ENCODE measurements at places on chromosomes 2 and 18.

DNA sequence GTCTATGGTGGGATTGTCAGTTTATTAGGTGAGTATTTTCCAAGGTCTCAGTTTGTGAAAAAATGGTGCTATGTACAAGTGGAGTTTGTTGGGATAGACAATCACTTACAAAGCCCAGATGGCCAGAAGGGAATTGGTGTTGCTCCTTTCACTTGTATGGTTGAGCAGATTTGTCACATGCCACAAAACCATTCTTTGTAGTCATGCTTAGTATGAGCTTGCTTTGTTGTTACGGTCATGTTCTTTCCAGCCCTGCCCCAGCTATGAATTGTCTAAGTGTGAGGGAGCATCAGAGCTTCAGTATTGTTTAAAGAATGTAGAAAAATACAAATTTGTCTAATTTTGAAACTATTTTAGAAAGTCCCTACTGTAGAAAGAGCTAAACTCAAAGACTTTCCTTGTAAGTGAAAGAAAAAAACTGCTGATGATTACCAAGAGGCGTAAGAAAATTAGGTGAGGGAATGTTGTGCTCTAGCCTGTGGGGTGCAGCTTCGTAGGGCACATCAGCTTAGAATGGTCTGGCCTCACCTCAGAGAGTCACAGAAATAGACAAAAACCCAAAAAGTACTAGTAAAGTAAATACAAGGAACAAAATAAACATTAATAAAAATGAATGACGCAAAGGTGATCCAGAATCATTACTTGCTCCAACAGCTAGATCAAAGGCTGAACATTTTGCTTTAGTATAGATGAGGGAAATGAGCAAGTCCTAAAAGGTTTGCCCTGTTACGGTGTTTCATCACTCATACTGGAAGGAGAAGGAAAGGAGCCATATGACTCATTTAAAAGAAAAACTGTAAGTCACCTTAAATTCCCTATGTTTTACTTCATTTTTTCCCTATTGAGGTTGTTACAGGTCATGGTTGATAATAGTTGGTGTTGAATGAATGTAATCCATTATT is 9.2 kb downstream of the TGIF1 start:
- no peak for DNase-seq

- no peak for DNase-seq
Observed at GRCh38 chr2:186551323-186552050, 38.4 kb upstream of the ITGAV start.

DNA sequence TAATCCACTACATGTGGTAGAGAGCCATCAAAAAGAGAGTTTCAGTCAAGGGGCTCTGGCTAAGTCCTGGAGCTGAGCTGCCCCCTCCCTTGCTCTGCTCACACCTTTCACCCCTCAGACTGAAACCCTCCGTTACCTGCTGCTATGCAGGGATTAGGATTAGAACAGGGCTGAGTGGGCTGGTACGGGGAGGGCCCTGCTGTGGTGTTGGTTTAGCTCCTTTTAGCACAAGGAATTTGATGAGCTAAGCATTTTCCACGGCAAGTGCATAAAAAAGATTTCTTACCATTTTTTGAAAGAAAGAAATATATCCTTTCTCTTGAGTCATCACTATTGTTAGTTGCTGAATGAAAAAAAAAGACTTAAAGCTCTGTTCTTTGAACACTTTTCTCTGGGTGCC is 46.3 kb downstream of the TCF7L1 start:
- DNase-seq = no peak

DNA sequence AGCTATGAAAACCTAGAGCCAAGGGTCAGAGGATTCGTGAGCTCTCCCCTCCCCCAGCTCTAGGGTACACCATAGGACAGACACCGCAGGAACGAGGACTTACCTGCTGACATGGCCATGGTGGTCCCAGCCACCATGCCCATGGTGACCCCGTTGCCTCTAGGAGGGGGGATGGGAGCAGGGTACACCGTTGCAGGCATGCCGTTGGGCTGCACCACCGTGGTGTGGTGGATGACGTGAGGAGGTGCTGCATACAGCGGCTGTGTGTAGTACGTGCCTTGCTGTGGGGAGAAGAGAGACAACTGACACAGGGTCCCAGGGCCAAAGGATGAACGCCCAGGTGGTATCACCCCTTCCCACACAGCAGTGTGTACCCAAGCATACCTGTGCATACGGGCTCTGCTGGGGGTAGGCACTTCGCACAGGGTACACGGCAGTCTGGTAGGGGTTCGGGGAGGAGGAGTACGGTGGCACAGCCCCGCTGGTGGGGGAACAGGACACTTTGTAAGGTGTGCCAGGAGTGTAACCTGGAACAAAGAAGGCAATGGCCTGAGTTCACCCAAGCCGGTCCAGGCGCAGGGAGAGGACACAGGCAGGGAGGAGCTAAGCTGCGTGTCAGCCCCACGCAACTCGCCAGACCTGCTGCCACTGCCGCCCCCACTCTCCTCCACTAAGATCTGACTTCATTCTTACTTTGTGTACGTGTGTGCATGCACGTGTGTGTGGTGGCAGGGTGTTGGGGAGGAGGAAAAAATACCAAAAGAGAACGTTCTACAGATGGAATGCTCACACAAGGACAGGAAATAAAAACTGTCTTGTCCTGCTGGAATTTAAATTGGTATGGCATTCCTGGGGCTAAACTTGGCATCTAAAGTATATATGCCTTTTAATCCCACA is 37.8 kb downstream of the FAM168B start:
- DNase-seq = no peak

- peak; percentile 7 for DNase-seq
Observed at GRCh38 chr2:5539282-5540165, 152.7 kb upstream of the SOX11 start.

Data from endothelial cell (in vitro differentiated cells).